ENCODE measurements at places on chromosomes 11 and 22. TPM values are rescaled to one million over a fixed set of nuclear protein-coding genes. Genes with fewer than 3 reads are reported as not detected.
A peak's percentile ranks its signal among the peaks of the same experiment; 100 is the strongest.

DNA sequence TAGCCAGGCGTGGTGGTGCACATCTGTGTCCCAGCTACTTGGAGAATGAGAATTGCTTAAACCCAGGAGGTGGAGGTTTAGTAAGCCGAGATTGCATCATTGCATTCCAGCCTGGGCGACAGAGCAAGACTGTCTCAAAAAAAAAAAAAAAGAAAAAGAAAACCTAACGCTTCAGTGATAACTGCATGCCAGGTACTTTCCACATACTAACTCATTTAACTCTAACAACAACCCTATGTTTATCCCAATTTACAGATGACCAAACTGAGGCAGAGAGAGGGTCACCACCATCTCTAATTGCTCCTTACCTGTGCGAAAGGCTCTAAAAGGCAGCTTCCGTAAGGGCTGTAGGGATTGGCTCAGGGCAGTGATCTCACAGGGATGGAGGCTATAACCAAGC, 11.6 kb downstream of the PISD start:
- DNase-seq: peak; percentile 34

GRCh38 chr22:24408630-24409029, 18.8 kb upstream of the ADORA2A start:
- peak; percentile 41 for DNase-seq

DNA sequence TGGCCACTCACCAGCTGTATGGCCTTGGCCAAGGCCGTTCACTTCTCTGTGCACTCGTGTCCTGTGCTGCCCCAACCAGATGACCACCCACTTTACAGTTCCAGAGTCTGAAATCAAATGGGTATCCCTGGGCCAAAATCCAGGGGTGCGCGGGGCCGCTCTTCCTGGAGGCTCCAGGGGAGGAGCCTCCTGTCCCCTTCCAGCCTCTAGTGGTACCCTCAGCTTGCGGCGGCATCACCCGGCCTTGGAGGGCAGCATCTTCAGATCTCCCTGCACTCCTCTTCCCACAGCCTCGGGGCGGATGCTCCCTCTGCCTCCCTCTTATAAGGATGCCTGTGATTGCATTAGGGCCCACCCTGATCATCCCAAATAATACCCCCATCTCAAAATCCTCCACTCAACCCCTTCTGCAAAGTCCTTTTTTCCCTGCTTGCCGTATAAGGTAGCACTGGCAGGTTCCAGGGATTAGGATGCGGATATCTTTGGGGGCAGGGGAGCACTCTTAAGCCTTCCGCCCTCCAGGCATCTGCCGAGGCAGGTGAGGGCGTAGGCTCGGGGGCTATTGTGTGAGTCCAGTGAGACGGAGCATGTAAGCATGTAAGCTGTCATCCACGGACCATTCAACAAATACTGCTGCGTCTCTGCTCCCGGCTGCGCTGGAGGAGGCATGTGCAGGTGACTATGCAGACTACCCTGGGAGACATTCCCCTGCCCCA, 24.4 kb upstream of the SHISAL1 start:
- DNase-seq: no peak

The NUP50 gene
- 35.1 TPM for total RNA-seq

DNA sequence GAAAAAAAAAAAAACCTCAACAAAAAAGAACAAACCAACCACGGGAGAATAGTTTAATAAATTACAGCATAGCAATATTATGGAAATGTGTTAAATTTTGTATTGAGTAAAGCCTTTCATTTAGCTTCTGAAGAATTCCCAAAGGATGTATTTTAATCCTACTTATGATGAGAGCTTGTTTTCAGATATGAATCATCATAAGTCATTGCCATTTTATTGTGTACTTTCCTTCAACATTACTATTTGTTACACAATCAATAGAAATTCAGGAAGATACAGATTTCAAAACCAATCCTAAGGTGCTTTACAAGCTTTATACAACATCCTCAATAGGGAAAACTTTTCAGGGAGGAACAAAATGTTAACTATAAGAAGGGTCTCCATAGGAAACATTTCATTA, 200.6 kb upstream of the CTSC start:
- no peak for DNase-seq

The TPBGL gene
- total RNA-seq: not detected

GRCh38 chr11:117885777-117886176, 9.3 kb upstream of the FXYD6 start:
- DNase-seq: no peak

- no peak for DNase-seq
Measured at GRCh38 chr11:128857341-128857740, 9.8 kb downstream of the KCNJ1 start.

GRCh38 chr11:127997594-127997993, 589.8 kb downstream of the ETS1 start:
- DNase-seq: no peak

GRCh38 chr11:31301549-31302510, 67.7 kb downstream of the DCDC1 start:
- no peak for DNase-seq

DNA sequence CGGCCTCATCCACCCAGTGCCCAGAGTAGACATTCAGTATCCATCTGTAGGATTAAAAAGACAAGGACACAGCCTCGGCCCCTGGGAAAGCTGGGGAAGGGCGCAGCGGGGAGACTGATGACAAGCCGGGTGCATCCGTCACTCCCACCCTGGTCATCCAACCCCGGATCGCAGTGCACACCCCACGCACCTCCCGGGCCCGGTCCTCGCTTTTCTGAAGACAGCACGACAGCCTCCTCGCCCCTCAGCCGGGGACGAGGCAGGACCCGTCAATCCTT, 1.1 kb downstream of the FCHSD2 start:
- peak; percentile 37 for DNase-seq

DNA sequence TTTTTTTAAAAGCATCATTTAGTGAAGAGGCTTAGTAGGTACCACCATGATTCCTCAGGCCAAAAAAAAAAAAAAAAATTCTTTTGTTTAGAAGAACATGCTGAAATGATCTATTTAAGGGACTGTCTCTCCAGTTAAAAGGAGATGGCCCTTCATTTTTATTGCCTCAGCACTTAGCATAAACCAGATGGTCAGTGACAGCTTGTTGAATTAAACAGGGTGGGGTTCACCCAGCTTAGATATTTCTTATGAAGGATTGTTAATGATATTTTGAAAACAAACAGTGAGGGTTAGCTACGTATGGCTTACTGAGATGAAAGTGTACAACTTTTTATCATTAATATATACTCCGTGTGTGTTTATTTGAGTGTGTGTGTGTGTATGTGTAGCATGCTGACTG, 203.7 kb downstream of the FAM181B start:
- no peak for DNase-seq

- no peak for DNase-seq
Measured at GRCh38 chr11:119187123-119187892, 2.0 kb downstream of the NHERF4 start.

DNA sequence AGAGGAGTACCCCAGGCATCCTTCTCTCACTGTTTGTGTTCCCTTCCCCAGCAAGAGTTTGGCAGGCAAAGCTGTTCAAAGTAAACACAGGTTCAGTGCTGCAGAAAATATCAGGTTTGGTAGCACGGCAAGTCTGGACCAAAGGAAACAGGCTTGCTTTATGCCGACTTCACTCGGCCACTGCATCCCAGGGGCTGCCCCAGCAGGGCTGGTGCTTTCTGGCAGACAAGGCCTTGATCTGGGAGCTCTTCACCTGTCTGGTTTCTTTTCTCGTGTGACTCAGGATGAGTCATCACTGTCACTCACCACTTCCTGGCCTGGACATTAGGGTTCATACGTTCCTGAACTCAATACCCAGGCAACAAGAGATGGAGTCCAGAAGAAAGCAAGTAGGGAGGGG, 52.6 kb upstream of the NAV2 start:
- DNase-seq: peak; percentile 85

GRCh38 chr11:27200779-27201453, 160.3 kb downstream of the BBOX1 start:
- DNase-seq: no peak

The CLDN5 gene
- total RNA-seq: 533 TPM

GRCh38 chr11:65110354-65110861, 1.3 kb upstream of the TM7SF2 start:
- peak; percentile 82 for DNase-seq
